ENCODE measurements at places on chromosomes 7 and 10.

- DNase-seq, result no peak
These were observed 142.8 kb downstream of the ADK start for GRCh38 chr10:74293686-74294371.

GRCh38 chr10:42150428-42151061 lies 487.8 kb downstream of the ZNF33B start:
- no peak for DNase-seq

DNA sequence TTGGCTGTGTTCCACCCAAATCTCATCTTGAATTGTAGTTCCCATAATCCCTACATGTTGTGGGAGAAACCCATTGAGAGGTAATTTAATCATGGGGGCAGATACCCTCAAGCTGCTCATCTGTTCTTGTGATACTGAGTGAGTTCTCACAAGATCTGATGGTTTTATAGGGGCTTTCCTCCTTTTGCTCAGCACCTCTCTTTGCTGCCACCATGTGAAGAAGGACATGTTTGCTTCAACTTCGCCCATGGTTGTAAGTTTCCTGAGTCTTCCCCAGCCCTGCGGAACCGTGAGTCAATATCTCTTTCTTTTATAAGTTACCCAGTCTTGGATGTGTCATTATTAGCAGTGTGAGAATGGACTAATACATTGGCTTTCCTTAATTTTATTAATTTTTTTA lies 527.8 kb downstream of the MDFIC start:
- DNase-seq, result no peak

DNA sequence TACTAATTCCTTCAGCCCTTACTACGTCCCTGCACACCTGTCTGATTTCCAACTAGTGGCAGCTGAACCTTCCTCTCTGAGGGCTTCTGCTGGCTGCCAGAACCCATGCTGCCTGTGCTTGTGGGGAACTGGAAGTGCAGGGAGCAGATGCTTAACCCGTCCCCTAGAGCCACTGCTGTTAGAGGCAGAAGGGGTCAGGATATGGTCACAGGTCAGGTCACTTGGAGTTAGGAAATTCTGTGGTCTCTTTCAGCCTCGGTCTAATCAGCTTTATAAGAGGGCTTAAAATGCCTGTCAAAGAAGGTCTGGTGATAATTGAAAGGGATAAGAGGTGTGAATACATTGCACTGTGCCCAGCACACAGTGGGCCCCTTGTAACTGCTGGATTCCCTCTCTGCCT lies 82.0 kb downstream of the PLPP4 start:
- no peak for DNase-seq

DNA sequence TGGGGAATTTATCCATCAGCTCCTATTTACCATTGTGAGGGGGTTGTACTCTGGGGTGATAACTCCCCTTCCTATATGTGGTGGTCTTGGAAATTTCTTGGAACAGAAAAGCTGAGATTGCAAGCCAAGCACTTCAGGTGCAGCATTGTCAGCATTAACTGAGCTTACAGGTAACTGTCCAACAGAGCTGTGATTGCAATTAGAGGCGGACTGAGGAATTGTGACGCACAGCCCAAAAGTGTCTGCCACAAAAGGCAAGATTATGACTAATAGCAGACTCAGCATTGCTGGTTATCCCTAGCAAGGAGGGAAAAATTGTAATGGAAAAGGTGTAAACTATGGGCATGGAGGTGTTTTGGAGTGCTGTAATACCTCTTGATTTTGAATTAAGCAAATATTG lies 126.1 kb upstream of the AGR3 start:
- no peak for DNase-seq

- DNase-seq, result no peak
These were observed 124.4 kb upstream of the C7orf33 start for GRCh38 chr7:148466120-148466519.

- DNase-seq, result no peak
These were observed 67.3 kb upstream of the NPY start for GRCh38 chr7:24216576-24217125.

GRCh38 chr10:6274040-6274439 lies 71.3 kb downstream of the PFKFB3 start:
- no peak for DNase-seq

GRCh38 chr10:110260746-110261477 lies 43.8 kb downstream of the SMNDC1 start:
- no peak for DNase-seq

DNA sequence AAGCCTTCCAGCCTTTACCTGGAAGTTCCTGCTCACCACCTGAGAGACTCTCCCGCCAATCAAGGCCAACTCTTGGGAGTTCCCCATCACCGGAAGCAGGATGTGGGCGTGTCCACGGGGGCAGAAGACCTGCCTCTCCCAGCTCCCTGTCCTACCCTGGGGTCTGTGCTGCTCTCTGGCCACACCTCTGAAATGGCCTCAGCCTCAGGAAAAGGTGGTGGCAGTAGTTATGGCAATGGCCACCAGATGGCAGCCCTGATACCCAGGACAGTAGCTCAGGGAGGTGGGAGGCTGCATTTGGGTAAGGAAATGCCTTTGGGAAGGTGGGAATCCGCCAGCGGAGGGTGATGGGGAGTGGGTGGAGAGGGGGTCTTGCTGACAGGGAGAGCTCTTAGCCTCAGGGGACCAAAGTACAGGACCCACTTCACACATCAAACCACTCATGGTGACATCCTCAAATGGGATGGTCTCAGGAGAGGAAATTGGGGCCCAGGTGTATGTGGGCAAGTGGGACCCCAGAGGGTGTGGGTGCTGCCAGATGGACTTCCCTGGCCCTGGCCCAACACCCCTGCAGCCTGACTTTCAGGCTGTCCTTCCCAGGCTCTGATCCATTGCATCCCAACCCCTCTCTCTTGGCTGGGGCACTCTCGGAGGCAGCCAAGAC lies 33.9 kb downstream of the KAZALD1 start:
- no peak for DNase-seq

- DNase-seq, result no peak
These were observed 24.2 kb downstream of the GPER1 start for GRCh38 chr7:1112109-1112508.

GRCh38 chr10:52438119-52438518 lies 124.0 kb downstream of the DKK1 start:
- DNase-seq, result no peak

DNA sequence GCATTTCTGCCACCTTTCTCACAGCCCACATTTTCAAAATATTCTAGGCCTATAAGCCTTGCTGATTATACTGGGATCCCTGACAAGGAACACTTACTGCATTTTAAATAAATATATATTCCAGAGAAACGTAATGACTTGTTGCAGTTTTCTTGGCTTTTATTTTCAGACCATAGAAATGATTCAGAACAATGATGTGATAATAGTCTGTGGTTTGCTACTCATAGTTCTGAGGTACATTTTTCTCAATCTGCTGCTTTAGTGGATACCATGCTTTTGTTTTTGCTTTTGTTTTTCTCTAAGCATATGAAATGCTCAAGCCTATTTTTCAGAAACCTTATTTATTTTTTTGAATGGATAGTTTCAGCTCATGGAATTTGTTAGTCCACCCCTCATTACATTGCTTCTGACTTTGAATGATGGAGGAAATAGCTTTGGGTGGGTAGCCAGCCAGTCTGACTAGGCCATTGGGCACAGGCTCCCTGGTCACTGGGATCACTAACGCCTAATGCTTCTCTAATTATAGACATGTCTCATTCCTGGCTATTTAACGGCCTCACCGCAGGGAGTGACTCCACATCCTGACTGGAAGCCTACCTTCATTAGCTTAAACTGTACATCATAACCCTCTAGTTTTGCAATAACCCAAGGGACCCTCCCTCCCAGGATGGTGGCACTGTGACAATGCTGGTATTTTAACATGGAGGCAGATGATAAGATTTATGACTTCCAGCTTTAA lies 66.1 kb downstream of the MBL2 start:
- no peak for DNase-seq
